SW 1271 (cell line): ENCODE measurements at places on chromosomes 11 and 22.

- DNase-seq, result no peak
Measured at GRCh38 chr11:8045839-8046238, 35.2 kb upstream of the TUB start.

- no peak for DNase-seq
Measured at GRCh38 chr11:102238391-102238821, 78.9 kb upstream of the BIRC3 start.

- DNase-seq, result no peak
Measured at GRCh38 chr11:78380615-78381051, 37.0 kb downstream of the GAB2 start.

DNA sequence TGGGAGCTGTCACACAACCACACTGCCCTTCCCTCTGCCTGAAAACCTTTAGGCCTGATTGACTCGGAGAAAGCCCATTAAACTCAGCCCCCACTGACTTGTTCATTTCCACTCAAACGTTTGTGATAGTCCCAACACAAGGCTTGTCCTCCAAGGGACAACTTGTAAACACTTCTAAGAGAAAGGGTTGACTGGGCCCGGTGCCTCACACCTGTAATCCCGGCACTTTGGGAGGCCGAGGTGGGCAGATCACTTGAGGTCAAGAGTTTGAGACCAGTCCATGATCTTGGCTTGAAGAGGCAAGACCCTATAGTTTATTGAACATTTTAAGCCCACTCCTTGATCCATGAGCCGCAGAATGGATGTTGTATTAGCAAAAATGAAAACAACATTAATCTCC is 63.3 kb upstream of the PRODH start:
- DNase-seq, result no peak

GRCh38 chr11:95907476-95907875 is 16.4 kb downstream of the MTMR2 start:
- no peak for DNase-seq

- no peak for DNase-seq
Measured at GRCh38 chr11:126355926-126356897, 726 bp downstream of the ST3GAL4 start.

DNA sequence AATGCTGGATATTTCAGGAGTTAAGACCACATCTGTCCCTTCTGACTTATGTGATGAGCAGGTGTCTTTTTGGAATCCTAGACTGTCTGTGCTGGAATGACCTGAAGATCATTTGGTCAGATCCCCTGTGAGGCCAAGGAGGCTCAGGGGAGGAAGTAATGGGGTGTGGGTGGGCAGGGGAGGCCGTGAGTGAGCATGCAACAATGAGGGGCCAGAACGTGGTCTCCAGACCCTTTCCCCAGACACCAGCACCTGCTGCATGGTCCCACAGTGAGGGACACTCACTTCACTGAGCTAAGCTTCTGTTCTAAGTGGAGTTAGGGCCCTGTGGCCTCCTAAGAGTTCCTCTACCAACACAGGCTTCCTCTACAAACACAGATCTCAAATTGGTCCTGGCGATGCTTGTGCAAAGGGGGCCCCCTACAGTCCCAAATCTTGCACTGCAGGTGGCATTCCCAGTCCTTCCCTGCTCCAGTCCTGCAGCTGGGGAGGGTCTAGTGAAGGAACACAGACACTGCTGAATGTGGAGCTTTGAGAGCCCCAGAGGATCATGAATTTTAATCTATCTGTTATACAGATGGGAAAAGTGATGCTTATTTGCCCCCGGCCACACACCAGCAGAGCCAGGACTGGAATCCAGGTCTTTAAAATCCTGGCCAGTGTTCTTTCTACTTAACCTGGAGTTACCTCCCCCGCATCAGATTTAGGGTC is 7.4 kb downstream of the USP2 start:
- peak; percentile 20 for DNase-seq

DNA sequence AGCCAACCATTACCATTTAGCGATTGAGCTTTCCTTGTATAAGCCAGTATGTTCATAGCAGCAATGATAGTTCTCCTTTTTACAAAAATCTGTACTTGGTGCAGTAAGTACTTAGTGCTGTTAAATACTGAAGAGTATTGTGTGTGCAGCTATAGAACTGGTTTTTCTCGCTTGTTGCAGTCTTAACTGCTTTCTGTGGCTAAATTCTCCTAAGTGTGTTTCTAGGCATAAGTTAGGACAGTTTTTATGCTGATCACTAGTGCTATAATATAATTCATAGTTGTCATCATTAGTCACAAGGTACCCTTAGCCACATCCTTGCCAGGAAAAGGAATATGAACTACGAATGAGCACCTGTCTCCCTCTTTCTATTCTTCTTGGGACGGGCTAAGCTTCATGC is 107.7 kb downstream of the GRAMD1B start:
- DNase-seq, result no peak

DNA sequence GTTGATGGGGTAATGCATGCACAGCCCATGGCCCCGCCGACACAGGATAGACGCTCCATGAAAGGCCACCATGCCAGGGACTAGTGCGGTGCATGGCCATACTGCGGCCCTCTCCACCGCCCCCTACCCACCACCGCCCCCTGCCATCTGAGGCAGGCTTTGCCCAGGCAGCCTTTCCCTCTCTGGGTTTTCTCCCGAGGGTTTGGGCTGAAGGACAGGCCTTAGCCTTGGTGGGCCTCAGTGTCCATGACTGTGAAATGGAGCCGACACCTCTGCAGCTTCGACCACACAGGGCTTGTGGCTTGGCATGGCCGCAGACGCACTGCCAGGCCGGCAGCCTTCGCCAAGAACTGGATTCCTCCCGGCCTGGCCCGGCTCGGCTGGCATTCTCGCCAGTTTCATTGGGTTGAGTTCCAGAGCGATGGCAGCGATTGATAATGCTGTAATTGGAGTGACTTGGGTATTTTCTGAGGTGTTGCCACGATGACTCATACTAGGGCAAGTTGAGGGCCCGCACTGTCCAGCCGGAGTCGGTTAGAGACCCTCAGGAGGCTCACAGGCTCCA is 111.3 kb downstream of the WNT7B start:
- no peak for DNase-seq

DNA sequence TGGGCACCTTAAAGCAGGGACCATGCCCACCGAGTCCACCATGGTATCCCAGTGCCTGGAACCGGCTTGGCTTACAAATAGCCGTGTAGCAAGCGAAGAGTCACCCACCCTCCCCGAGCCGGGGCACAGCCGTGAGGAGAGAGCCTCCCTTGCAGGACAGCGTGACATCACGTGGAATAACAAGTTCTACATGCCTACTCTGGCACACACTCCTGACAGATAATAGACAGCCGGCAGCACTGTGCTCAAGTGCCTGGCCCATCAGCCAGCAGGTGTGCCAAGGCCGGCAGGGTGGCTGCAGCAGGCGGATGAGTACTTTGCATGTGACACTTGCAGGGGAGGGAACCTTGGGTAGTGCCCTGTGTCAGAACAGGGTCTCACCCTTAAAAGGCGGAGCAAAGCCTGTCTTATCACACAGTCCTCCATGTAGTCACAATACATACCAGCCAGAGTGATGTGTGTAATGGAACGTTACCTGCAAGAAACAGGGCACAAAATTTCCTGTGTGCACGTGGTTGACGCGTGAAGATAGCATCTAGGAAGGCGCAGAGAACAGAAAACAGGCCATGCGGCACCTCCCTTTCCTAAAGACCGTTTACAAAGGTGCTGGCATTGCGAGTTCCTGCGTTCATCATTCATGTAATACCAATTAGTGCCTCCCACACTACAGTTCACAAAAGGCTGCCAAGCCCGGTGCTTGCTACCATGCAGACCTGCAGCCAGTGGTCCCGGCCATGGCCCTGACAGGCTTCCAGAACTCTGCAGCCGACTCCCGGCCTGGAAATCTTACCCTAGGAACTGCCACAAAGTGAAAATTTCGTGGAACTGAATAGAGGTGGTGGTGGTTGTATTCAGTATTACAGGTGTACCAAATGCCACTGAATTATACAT is 16.4 kb downstream of the TOM1 start:
- DNase-seq, result no peak

GRCh38 chr11:74011360-74012073 is 2.6 kb upstream of the UCP3 start:
- no peak for DNase-seq

DNA sequence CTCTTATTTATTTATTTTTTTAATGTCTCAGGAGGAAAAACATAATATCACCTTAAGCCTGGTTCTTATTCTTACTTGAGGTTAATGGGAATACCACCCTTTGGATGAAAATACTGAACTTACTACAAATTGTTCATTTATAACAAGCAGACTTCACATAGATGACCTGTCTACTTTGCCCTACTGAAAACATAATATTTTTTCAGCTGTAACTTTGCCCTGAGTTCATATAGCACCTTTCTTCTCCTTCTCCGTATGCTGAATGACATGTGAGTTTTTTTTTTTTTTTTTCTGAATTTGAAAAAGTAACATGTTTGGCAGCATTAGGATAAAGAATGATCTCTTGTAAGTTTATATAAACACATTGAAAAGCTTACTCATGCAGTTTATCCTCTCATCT is 186.8 kb downstream of the TMEM135 start:
- DNase-seq, result no peak

- DNase-seq, result no peak
Measured at GRCh38 chr11:47863898-47864430, 15.8 kb upstream of the NUP160 start.

DNA sequence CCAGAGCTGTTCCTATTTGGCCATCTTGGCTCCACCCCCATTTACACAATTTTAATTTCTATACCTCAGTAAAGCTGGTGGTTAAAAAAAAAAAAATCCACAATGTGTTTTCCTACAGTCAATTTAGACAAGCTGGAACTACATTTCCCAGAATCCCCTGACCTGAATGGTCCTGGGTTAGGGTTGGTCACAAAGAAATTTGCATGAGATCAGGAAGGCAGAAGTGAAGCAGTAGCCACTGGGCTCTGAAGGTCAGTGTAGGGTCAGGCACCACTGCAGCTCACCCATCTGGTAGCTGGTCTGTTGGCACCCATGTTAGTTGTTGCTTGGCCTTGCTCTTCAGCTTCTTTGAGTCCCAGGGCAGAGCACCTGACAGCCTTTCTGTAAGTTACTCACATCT is 210.7 kb upstream of the API5 start:
- no peak for DNase-seq

GRCh38 chr11:132674151-132674550 is 858.1 kb downstream of the OPCML start:
- DNase-seq, result no peak

DNA sequence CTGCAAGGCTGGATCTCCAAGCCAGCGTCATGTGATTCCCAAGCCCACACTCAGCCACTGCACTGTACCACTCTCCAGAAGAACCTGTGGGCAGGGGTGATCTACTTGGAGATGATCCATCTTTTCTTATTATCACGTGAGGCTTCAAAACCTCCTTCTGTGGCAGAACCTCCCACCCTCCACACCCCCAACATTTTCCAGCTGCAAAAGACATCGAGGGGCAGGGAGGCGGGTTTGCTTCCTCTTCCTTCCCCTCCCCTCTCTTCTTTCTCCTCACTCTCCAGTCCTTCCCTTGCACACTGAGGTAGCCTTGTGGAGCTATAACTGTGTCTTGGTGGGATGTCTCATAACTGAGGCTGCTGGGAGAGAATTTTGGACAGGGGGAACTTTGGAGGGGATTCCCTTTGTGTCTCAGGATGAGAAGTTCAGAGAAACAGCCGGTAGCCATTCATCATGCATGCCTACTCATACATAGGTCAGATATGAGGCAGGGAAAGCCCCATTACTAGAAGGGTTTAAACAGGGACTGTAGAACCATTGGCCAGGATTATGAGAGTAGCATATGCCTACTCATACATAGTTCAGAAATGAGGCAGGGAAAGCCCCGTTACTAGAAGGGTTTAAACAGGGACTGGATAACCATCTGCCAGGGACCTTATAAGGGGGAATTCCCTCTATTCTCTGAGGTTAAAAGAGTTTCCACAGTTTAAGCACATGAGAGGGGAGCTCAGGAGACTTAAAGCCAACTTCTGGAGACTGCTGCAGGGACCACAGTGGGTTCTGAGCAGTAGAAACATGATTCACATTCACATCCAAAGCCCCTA is 420.7 kb upstream of the CADM1 start:
- no peak for DNase-seq

DNA sequence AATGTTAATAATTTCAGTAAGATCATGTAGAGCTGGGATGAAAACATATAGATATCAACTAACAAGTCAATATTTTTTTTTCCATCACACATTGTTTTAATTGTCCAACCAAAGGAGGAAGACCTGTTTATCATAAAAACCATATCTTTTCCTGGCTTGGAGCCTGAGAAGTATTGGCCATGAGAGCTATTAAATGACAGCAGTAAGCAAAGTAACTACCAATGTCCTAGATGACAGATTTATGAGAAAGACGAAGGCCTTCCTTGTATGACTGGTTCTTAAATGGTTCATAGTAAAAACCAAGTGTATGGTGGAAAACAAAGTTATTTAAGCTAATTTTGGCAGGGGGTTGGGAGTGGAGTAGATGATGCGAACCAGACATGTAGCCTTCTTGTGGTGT is 1147.1 kb upstream of the TENM4 start:
- no peak for DNase-seq

DNA sequence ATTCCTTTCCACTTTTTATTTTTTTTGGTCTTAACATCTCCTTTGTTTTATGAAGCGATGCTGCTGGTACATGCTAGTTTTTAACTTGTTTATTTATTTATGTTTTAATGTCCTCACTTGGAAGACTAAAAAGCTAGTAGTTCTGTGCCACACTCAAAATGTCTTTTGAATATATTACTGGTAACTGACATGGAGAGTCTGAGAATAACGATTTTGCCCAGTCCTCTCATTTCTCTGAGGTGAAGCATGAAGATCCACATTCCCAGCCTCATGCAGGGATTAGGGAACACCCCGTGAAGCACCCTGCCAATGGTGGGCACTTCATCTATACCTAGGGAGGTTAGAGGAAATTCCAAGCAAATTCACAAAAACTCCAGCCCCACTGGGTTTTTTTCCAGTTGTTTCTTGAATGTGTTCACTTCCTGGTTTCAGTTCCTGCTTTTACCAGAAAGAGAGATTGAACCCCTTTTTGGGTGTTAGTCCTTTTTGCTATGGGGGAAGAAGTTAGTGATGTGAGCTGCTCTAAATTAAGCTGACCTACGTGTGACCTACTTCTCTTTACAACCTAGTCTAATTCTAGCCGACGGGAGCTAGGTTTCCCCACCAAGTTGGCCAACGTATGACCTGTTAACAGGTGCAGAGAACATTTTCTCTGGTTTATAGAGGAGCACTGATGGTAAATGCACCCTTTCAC is 106.1 kb downstream of the SLC1A2 start:
- no peak for DNase-seq

DNA sequence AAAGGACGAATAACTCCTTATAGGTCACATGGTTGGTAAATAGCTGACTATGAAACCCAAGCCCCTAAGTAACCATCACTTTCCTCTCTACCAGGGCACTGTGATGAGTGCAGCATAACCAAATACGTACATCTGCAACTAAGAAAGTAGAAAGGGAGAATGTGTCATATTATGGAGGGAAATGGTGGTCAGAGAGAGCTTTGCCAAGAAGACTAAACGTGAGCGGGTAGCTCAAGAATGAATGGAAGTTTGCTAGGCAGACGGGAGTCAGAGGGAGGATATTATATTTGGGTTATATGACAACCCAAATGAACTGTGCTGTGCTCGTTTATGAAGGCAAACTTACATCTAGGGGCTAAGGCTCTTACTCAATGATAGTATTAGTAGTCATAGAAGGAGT is 537.3 kb downstream of the OPCML start:
- no peak for DNase-seq
